ENCODE measurements at places on chromosomes 7 and 10.

DNA sequence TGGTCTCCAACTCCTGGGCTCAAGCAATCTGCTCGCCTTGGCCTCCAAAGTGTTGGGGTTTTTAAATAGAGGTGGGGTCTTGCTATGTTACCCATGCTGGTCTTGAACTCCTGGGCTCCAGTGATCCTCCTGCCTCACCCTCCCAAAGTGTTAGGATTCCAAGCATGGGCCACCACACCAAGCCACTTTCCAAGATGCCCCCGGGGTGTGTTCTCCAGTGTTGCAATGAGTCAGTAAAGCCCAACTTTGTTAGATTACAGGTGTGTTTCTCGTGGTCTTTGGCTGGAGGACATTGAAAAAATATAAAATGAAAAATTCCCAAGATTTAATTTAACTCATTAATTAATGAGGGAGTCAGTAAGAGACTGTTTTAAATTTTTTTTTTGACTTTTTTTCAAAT is 29.2 kb downstream of the TACR2 start:
- DNase-seq, result no peak

- DNase-seq, result no peak
Observed at GRCh38 chr7:110921595-110922151, 169.3 kb upstream of the LRRN3 start.

GRCh38 chr7:55571511-55572377 is 558 bp downstream of the VOPP1 start:
- DNase-seq, result peak; percentile 72

DNA sequence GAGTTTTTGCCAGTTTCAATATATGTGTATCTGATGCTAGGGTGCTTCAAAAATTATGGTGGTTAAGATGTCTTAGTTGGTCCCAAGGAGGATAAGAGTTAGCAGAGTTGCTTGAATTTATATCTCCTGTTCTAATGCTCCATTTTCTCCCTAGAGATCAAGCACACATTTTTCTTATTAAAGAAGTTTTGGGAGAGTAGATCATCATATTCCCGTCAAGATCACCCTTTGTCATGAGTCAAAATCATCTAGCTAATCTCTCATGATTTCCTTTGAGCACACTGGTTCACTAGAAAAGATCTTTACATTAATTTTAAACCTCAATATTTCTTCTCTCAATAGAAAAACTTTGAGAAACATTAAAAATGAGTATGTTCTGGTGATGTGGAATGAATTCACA is 429.9 kb upstream of the SEMA3A start:
- DNase-seq, result no peak

GRCh38 chr10:77230194-77230593 is 407.4 kb downstream of the KCNMA1 start:
- DNase-seq, result no peak

GRCh38 chr7:25642849-25643248 is 414.6 kb upstream of the NPVF start:
- no peak for DNase-seq

DNA sequence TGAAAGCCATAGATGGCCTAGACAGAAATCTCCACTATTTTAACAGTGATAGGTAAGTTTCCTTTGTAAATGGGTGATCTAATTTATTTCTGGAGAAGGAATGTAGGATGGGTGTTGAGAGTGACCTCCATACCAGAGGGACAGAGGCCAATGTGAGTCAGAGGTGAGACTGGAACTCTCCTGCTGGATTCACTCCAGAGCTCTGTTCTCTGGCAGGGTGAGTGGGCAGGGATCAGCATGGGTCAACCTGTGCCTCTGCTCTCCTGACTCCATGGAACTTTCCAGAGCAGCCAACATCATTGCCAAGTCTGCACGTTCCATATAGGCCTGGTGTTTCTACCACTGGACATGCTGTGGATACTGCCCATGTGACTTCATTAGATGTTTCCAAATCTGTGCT is 11.4 kb downstream of the AKR1C3 start:
- DNase-seq, result no peak

GRCh38 chr10:25815999-25816768 is 117.8 kb upstream of the MYO3A start:
- DNase-seq, result no peak

DNA sequence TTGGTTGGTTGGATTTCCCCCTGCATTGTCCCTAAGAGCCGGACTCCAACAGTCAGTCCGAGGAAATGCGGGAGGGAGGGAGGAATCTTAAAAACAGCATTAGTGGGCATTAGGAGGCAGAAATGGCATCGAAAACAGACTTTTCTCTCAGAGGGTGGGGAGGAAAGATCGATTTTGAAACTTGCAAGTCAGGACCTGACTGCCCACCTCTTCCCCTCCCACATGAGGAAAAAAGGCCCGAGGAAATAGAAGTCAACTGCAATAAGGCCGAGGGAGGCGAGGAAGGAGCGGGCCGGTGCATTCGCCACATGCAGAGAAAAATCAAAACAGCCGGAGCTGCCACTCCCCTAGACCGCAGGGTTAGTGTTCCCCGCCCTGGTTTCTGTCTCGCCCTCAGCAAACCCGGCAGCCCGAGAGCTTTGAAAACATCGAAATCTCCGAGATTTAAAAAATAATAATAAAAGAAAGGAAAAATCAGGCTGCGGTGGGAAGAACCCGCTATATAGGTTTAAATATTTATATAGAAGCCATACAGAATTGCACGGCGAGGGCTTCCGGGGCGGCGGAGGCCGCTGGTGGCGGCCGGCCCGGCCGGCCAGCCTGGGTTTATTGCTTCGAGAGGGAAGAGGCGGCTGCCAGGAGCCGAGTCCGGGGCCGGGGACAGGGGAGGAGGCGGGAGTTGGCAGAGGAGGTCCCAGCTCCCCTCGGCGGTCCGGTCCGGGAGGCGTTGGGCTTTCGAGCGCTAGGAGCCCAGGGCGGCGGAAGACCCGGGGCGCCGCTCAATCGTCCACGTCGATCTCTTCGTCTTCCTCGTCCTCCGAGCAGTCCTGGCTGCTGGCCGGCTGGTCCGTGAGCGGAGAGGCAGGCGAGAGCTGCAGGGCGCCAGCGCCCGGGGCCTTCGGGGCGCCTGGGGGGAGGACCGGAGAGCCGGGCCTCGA is 2.5 kb downstream of the LBX1 start:
- DNase-seq, result peak; percentile 37

GRCh38 chr10:58765910-58766309 is 253.2 kb downstream of the BICC1 start:
- no peak for DNase-seq

- DNase-seq, result no peak
Observed at GRCh38 chr10:125083576-125083920, 76.8 kb downstream of the CTBP2 start.

- no peak for DNase-seq
Observed at GRCh38 chr10:124129471-124129870, 36.1 kb upstream of the CHST15 start.

Measured in CD4-positive, alpha-beta T cell treated with Interleukin-12 subunit alpha and Interleukin-12 subunit beta, for 1 hour (primary cell).